Activated naive CD4-positive, alpha-beta T cell treated with anti-CD3 and anti-CD28 coated beads for 36 hours (primary cell): ENCODE measurements at places on chromosomes 5 and 9. TPM values are rescaled to one million over a fixed set of nuclear protein-coding genes. Genes with fewer than 3 reads are reported as not detected.

DNA sequence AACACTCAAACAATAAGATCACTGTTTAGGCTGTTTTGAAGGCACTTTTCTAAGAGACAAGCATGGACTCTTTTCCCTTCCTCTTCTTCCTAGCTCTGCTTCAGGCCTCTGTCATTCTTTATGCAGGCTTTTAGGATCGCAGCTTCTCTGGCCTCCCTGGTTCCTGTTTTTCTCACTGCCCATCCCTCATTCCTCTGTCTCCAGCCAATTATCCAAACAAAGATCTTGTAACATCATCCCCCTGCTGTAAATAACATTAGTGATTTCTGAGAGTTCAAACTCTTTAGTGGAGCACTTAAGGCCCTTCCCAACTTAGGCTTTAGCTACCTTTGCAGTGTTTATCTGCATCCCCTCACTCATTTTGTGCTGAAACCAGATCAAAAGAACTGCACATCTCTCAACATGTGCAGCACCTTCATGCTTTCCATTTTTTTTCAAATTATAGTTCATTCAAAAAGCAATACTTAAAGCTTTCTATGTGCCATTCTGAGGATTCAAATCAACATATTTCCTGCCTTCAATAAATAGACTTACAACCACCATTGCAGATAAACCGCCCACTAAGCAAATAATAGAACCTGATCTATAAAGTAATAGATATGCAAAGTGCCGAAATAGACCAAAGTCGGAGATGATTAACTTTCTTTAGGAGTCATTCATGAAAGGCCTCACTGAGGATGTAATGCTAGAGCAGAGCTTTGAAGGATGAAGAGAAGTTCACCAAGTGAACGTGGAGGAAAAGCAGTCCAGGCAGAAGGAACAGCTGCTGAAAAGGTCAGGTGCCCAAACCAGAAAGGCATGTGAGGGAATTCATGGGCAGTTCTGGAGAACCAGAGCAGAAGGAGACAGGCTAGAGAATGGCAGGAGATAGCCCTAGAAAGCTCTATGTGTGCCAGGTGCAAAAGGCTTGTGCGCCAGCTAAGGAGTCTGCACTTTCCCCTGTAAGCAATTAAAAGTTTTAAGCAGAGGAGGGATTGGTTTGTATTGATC lies 95.8 kb upstream of the ZNF366 start:
- no peak overlapping the region for H3K27ac ChIP-seq
- no peak for DNase-seq
- H3K4me1 ChIP-seq = peaks cover 3% of the 10 kb centered on the region
- no peak overlapping the region for H3K4me3 ChIP-seq
- H3K36me3 ChIP-seq = no peaks in the 10 kb centered on the region

DNA sequence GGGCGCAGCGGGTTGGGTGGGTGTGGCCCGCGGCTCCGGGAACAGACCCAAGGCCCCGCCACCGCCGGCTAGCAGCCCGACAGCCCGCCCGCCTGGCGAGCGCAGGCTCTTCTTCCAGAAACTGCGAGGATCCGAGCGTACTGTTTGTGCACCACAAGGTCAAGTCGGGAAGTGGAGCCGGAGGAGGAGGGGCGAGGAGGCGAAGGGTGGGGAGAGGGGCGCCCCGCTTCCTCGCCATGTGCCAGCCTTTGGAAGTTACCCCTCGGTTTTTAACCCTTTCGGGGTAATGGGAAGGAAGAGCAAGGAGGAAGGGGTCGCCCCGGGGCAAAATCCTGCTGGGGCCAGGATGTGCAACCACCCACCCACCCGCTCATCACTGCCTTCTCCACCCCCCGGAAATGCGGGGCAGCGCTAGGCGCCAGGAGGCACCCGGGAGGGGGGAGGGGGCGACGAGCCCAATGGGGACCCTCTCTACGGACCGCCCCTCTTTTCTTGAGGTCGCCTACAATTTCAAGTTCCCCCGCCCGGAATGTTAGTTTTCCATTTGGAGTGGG lies 1.1 kb upstream of the JADE2 start:
- peak overlapping the region; percentile 88 for H3K4me3 ChIP-seq
- H3K27ac ChIP-seq = peak overlapping the region; percentile 94
- H3K4me1 ChIP-seq = peaks cover 22% of the 10 kb centered on the region
- peaks cover 1% of the 10 kb centered on the region for H3K36me3 ChIP-seq
- DNase-seq = peak; percentile 81

DNA sequence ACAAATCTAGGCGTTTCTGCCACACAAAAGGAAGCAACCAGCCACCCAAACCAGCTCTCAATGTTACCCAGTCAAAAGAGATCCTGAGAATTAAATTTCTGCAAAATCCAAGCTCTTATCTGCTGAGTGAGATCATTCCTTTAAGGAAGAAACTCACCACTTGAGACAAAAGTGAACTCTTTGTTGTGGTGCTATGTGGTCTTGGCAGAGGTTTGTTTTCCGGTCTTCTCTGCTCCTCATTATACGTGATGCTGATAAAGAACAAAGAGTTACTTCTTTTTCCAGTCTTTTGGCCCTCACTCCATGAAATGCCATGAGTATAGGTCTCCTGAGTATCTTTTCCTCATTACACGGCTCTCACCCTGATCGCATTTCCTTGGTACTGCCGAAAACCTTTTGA lies 82.1 kb downstream of the PRKACG start:
- H3K36me3 ChIP-seq = no peaks in the 10 kb centered on the region
- peaks cover 26% of the 10 kb centered on the region for H3K27me3 ChIP-seq
- H3K4me3 ChIP-seq = no peak overlapping the region
- H3K4me1 ChIP-seq = peaks cover 18% of the 10 kb centered on the region
- H3K27ac ChIP-seq = no peak overlapping the region

- no peak for DNase-seq
- no peaks in the 10 kb centered on the region for H3K36me3 ChIP-seq
- no peaks in the 10 kb centered on the region for H3K27me3 ChIP-seq
- H3K4me1 ChIP-seq = no peaks in the 10 kb centered on the region
These were observed 521.2 kb downstream of the IRX1 start for GRCh38 chr5:4116834-4117233.

SMIM33 gene
- 0.37 TPM for total RNA-seq

SLF1 gene
- 12.4 TPM for total RNA-seq

OR1J2 gene
- total RNA-seq = not detected

TAF7 gene
- 57.0 TPM for total RNA-seq

TEX48 gene
- not detected for total RNA-seq
